ENCODE measurements at places on chromosomes 16 and 17. TPM values are rescaled to one million over a fixed set of nuclear protein-coding genes. Genes with fewer than 3 reads are reported as not detected.

The ATP2C2 gene
- 322 TPM for total RNA-seq

The RAB26 gene
- 3.8 TPM for total RNA-seq

The DPEP3 gene
- total RNA-seq, result not detected

The SGCA gene
- total RNA-seq, result 30.7 TPM

The NXN gene
- 9.7 TPM for total RNA-seq

The PHLPP2 gene
- 42.0 TPM for total RNA-seq

The GRAPL gene
- total RNA-seq, result 2.2 TPM

The IGF2BP1 gene
- total RNA-seq, result 0.06 TPM

The C16orf90 gene
- not detected for total RNA-seq

The EVPLL gene
- 0.13 TPM for total RNA-seq

The LRRC37A gene
- 2.9 TPM for total RNA-seq

The KREMEN2 gene
- total RNA-seq, result 1.7 TPM

The CCDC78 gene
- total RNA-seq, result 0.80 TPM

The CAVIN1 gene
- total RNA-seq, result 19.3 TPM

The CD300E gene
- 0.53 TPM for total RNA-seq

The KIF22 gene
- 24.7 TPM for total RNA-seq

The SEPTIN12 gene
- total RNA-seq, result not detected

The DNASE1L2 gene
- 1.1 TPM for total RNA-seq

The RGS11 gene
- total RNA-seq, result 8.1 TPM

The FOXF1 gene
- total RNA-seq, result 9.9 TPM

The DLX4 gene
- total RNA-seq, result 0.14 TPM

The LAT gene
- 8.5 TPM for total RNA-seq

The GIT1 gene
- 28.6 TPM for total RNA-seq

The TMEM114 gene
- not detected for total RNA-seq

The SOX8 gene
- total RNA-seq, result 0.75 TPM

The MATCAP1 gene
- 29.2 TPM for total RNA-seq

The TNS4 gene
- total RNA-seq, result 13.1 TPM

The PLEKHG4 gene
- total RNA-seq, result 15.4 TPM

The FOXL1 gene
- 2.4 TPM for total RNA-seq

The KRTAP4-8 gene
- total RNA-seq, result not detected

The ABCA3 gene
- 3.4 TPM for total RNA-seq

The BAIAP3 gene
- 14.6 TPM for total RNA-seq

The CHD9NB gene
- 5.3 TPM for total RNA-seq

The MAP2K6 gene
- 117 TPM for total RNA-seq

The SHISA9 gene
- total RNA-seq, result 0.87 TPM

The KLHL10 gene
- total RNA-seq, result 0.73 TPM

The ORC6 gene
- 3.8 TPM for total RNA-seq

The SMIM5 gene
- 41.6 TPM for total RNA-seq

The CCL17 gene
- total RNA-seq, result not detected

The OSBPL7 gene
- 38.2 TPM for total RNA-seq

The PLA2G15 gene
- total RNA-seq, result 13.5 TPM

The KRTAP4-3 gene
- not detected for total RNA-seq

The KRTAP1-5 gene
- total RNA-seq, result not detected

The ABCC11 gene
- 0.35 TPM for total RNA-seq

The TBX6 gene
- 1.9 TPM for total RNA-seq

The ST6GALNAC1 gene
- 363 TPM for total RNA-seq

The TMC8 gene
- 8.5 TPM for total RNA-seq

The ZNF652 gene
- total RNA-seq, result 117 TPM

The GALNS gene
- 37.4 TPM for total RNA-seq

The MGAT5B gene
- 0.17 TPM for total RNA-seq

The PKMYT1 gene
- 20.0 TPM for total RNA-seq

The ZNF785 gene
- 28.4 TPM for total RNA-seq

The CRYBA1 gene
- not detected for total RNA-seq

The BRIP1 gene
- total RNA-seq, result 7.4 TPM

The ADGRG1 gene
- 37.0 TPM for total RNA-seq

The CCL8 gene
- 1.6 TPM for total RNA-seq
